Smooth muscle cell of the coronary artery (primary cell): ENCODE measurements at places on chromosomes 3 and 15. TPM values are rescaled to one million over a fixed set of nuclear protein-coding genes. Genes with fewer than 3 reads are reported as not detected.

Gene PLA1A
- 0.08 and 0.12 TPM in 2 replicates for total RNA-seq

Gene TNFAIP8L3
- total RNA-seq: 10.2 and 16.5 TPM in 2 replicates

Gene AP2M1
- total RNA-seq: 739 and 849 TPM in 2 replicates

Gene UQCC5
- 9.1 and 13.8 TPM in 2 replicates for total RNA-seq

Gene ZNF621
- total RNA-seq: 9.4 and 12.3 TPM in 2 replicates

Gene PTH1R
- 0.15 and 2.6 TPM in 2 replicates for total RNA-seq

Gene SLC27A2
- not detected in 2 replicates for total RNA-seq

Gene MST1R
- total RNA-seq: 0.35 and 0.45 TPM in 2 replicates

Gene EBLN2
- total RNA-seq: 3.9 and 4.0 TPM in 2 replicates

Gene SOX14
- total RNA-seq: not detected in 2 replicates

Gene GPR62
- under 0.01 TPM in 1 of 2 replicates, not detected in the other for total RNA-seq

Gene PLCL2
- 5.0 and 22.9 TPM in 2 replicates for total RNA-seq

Gene TRH
- not detected in 2 replicates for total RNA-seq

Gene PPP1R14D
- total RNA-seq: not detected in 2 replicates

Gene SNRPA1
- total RNA-seq: 6.8 and 14.8 TPM in 2 replicates

Gene ENTPD3
- total RNA-seq: 0.12 TPM in 1 of 2 replicates, not detected in the other

Gene ZPLD1
- total RNA-seq: 0.38 TPM in 1 of 2 replicates, not detected in the other

Gene CLRN1
- not detected in 2 replicates for total RNA-seq

Gene SH2D7
- not detected in 2 replicates for total RNA-seq

Gene EIF1B
- 7.1 and 11.7 TPM in 2 replicates for total RNA-seq

Gene HYAL2
- 63.8 and 67.0 TPM in 2 replicates for total RNA-seq

Gene PDE8A
- total RNA-seq: 22.0 and 33.9 TPM in 2 replicates

Gene PLS1
- under 0.01 and 2.0 TPM in 2 replicates for total RNA-seq

Gene ARGFX
- not detected in 2 replicates for total RNA-seq

Gene TMEM202
- not detected in 2 replicates for total RNA-seq

Gene LRRIQ4
- total RNA-seq: not detected in 2 replicates

Gene SEC61A1
- 220 and 292 TPM in 2 replicates for total RNA-seq

Gene C3orf49
- not detected in 2 replicates for total RNA-seq

Gene GOLGA6L4
- 0.83 and 0.94 TPM in 2 replicates for total RNA-seq

Gene ACOX2
- total RNA-seq: 17.2 and 23.4 TPM in 2 replicates

Gene CNBP
- 198 and 241 TPM in 2 replicates for total RNA-seq

Gene CLSTN2
- total RNA-seq: 0.82 and 0.98 TPM in 2 replicates

Gene PDZRN3
- 14.3 and 132 TPM in 2 replicates for total RNA-seq

Gene GAP43
- total RNA-seq: 0.70 and 5.1 TPM in 2 replicates

Gene FETUB
- total RNA-seq: not detected in 2 replicates

Gene CYP19A1
- total RNA-seq: 0.30 and 28.5 TPM in 2 replicates

Gene ZNF717
- 13.9 and 15.2 TPM in 2 replicates for total RNA-seq

Gene FAH
- total RNA-seq: 24.1 and 68.3 TPM in 2 replicates

Gene C2CD4B
- 0.12 and 0.68 TPM in 2 replicates for total RNA-seq

Gene MEX3B
- 2.6 and 54.9 TPM in 2 replicates for total RNA-seq

Gene XCR1
- 0.23 TPM in 1 of 2 replicates, not detected in the other for total RNA-seq
